Spinal cord (tissue), 10 donors: ENCODE measurements at places on chromosomes 12 and 14. TPM values are rescaled to one million over a fixed set of nuclear protein-coding genes. Genes with fewer than 3 reads are reported as not detected.

The NINJ2 gene
- 5.4 TPM for total RNA-seq

The PMCH gene
- total RNA-seq, result 0.33 TPM

The RXYLT1 gene
- total RNA-seq, result 18.3 TPM

The ARG2 gene
- total RNA-seq, result 8.4 TPM

The SERPINA1 gene
- 8.6 TPM for total RNA-seq

The C12orf54 gene
- total RNA-seq, result 0.50 TPM

The MYF6 gene
- 0.61 TPM for total RNA-seq

The C12orf56 gene
- total RNA-seq, result 0.99 TPM

The ITFG2 gene
- total RNA-seq, result 12.7 TPM

The KLRG1 gene
- total RNA-seq, result 9.4 TPM

The KMT2D gene
- total RNA-seq, result 27.2 TPM

The SERPINA9 gene
- total RNA-seq, result not detected

The CPNE6 gene
- 55.7 TPM for total RNA-seq

The TSPAN19 gene
- 0.66 TPM for total RNA-seq

The FIGNL2 gene
- 0.40 TPM for total RNA-seq

The TEX22 gene
- 0.20 TPM for total RNA-seq

The FGF6 gene
- not detected for total RNA-seq

The PTHLH gene
- total RNA-seq, result 7.7 TPM

The HCAR3 gene
- 0.44 TPM for total RNA-seq

The CCDC175 gene
- 1.5 TPM for total RNA-seq

The WNT1 gene
- not detected for total RNA-seq

The USP44 gene
- total RNA-seq, result 4.4 TPM

The HVCN1 gene
- 10.7 TPM for total RNA-seq

The SERPINA12 gene
- total RNA-seq, result not detected

The ZDHHC22 gene
- total RNA-seq, result 11.5 TPM

The SLC7A7 gene
- 8.5 TPM for total RNA-seq

The ESR2 gene
- total RNA-seq, result 0.69 TPM

The TRHDE gene
- 22.4 TPM for total RNA-seq

The ANO2 gene
- total RNA-seq, result 19.2 TPM

The SMCO3 gene
- total RNA-seq, result 5.0 TPM

The CLEC7A gene
- total RNA-seq, result 9.9 TPM

The LALBA gene
- not detected for total RNA-seq

The CLEC6A gene
- not detected for total RNA-seq

The LRIG3 gene
- 59.8 TPM for total RNA-seq

The DACT1 gene
- 24.0 TPM for total RNA-seq

The SERPINA4 gene
- not detected for total RNA-seq

The PPM1A gene
- total RNA-seq, result 33.1 TPM

The IFNG-AS1 gene
- total RNA-seq, result 0.22 TPM

The FAM161B gene
- 15.8 TPM for total RNA-seq
